ENCODE measurements at places on chromosomes 13 and 19.

DNA sequence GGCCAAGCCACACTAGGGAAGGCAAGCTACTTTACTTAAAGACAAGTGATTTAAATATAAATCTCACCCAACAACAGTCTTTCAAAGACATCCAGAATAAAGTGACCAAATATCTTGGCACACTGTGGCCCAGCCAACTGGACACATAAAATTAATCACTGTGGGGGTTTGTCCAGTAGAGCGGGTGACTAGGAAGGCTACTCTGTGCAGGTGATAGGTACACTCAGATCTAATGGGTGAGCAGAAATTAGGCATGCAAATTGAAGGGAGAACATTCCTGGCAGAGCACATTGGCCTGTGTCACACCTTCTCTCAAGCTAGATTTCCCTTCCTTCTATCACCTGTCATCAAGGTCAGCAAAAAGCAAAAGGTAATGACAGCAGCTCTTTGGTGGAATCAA, 23.4 kb upstream of the CYSLTR2 start:
- no peaks in the 10 kb centered on the region for H3K27me3 ChIP-seq
- DNase-seq: no peak
- no peak overlapping the region for H3K4me3 ChIP-seq
- no peaks in the 10 kb centered on the region for H3K4me1 ChIP-seq

- DNase-seq: no peak
- H3K27me3 ChIP-seq: no peaks in the 10 kb centered on the region
- no peak overlapping the region for H3K4me3 ChIP-seq
- no peaks in the 10 kb centered on the region for H3K4me1 ChIP-seq
These were observed 189.9 kb downstream of the DACH1 start for GRCh38 chr13:71677124-71677523.

GRCh38 chr19:34560229-34560628, 78.7 kb downstream of the WTIP start:
- no peak for DNase-seq
- H3K27ac ChIP-seq: no peak overlapping the region
- H3K4me3 ChIP-seq: no peak overlapping the region
- no peaks in the 10 kb centered on the region for H3K4me1 ChIP-seq
- H3K27me3 ChIP-seq: no peaks in the 10 kb centered on the region
- H3K36me3 ChIP-seq: no peaks in the 10 kb centered on the region

GRCh38 chr13:113788413-113789135, 29.5 kb downstream of the TMEM255B start:
- peaks cover 3% of the 10 kb centered on the region for H3K4me1 ChIP-seq
- DNase-seq: no peak
- no peak overlapping the region for H3K27ac ChIP-seq
- no peaks in the 10 kb centered on the region for H3K36me3 ChIP-seq

DNA sequence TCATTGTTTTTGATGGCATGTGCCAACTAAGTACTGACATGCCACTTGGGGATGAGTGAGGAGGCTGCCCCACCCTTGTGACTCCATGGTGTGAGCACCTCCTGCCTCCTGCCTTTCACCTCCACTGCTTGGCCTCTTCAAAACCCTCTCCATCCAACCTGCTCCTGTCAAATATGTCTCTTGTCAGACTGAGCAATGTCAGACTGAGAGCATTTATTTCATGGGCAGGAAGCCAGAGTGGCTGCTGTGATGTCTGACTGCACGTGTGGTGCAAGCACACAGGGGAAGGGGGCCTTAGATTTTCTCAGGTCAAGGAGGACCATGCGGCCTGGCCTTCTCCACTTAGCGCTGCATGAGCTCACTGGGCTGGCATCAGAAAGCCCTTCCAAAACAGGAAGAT, 68.3 kb downstream of the STARD13 start:
- no peak overlapping the region for H3K4me3 ChIP-seq
- no peak overlapping the region for H3K27ac ChIP-seq
- no peak for DNase-seq

DNA sequence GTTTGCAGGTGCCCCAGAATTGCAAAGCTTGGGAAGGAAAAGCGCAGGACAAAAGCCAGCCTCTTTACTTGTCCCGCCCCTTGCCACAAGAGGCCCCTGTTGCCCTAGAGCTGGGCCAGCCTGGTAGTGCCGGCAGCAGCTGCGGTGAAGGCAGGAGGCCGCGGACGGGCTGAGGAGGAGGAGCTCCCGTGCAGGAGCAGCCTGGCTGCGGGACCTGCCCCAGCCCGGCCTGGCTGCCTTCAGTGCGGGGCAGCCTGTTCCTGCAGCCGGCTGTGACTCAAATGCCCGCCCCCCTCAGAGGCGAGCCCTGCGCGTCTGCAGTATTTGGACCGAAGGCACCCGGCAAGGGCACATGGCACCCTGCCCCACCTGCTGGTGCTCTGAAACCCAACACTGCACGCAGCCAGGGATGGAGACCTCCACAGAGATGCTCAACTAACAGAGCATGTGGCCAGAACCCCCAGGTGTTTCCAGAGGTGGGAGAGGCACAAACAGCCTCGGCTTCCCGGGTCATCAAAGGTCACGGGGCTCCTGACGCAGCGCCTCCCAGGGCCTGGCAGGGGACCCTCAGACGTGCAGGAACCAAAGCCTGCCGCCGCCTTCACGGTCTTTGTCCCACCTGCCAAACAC, 29.7 kb downstream of the NAXD start:
- H3K4me1 ChIP-seq: peaks cover 11% of the 10 kb centered on the region
- no peak overlapping the region for H3K27ac ChIP-seq
- H3K4me3 ChIP-seq: no peak overlapping the region
- peaks cover 16% of the 10 kb centered on the region for H3K36me3 ChIP-seq
- peak; percentile 87 for DNase-seq
